ENCODE measurements at places on chromosomes 3 and 15.

DNA sequence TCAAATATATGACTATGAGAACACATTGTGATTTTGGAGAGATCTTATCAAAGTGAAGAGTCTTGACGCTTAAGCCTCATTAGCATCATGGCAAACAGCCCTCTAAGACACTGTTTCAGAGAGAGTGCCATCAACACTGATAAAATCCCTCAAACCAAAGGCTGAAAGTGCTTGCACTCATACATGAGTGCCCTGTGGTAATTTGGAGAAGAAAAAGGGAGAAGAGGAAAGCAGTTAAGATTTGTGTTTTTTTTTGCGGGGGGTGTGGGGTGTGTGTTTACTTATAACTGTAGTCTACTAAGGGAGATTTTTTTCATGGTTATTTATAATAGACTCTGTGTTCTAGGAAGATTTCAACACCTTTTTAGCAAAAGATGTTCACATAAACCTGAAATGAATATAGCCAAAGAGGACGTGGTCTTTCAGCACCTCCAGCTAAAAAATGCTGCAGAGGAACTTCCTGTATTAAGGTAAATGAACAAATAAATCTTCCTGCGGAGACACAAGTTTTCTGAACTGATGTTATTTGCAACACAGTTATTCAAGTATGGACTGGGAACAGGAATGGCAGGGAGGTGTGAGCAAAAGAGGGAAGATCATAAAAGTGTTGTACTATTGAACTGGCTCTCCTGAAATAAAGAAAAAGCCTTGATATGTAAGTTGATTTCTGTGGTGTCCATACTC, 81.9 kb upstream of the TGFBR2 start:
- no peak for ATAC-seq

- ATAC-seq = peak; percentile 63
Observed at GRCh38 chr3:195209847-195210265, 61.1 kb downstream of the XXYLT1 start.

GRCh38 chr3:106589311-106589942, 720.6 kb upstream of the CBLB start:
- no peak for ATAC-seq

- no peak for ATAC-seq
Observed at GRCh38 chr3:13788522-13789424, 91.1 kb downstream of the WNT7A start.

GRCh38 chr15:80991421-80991820, 1.8 kb upstream of the MESD start:
- ATAC-seq = no peak

GRCh38 chr3:119338754-119339153, 44.6 kb downstream of the ARHGAP31 start:
- peak; percentile 40 for ATAC-seq

DNA sequence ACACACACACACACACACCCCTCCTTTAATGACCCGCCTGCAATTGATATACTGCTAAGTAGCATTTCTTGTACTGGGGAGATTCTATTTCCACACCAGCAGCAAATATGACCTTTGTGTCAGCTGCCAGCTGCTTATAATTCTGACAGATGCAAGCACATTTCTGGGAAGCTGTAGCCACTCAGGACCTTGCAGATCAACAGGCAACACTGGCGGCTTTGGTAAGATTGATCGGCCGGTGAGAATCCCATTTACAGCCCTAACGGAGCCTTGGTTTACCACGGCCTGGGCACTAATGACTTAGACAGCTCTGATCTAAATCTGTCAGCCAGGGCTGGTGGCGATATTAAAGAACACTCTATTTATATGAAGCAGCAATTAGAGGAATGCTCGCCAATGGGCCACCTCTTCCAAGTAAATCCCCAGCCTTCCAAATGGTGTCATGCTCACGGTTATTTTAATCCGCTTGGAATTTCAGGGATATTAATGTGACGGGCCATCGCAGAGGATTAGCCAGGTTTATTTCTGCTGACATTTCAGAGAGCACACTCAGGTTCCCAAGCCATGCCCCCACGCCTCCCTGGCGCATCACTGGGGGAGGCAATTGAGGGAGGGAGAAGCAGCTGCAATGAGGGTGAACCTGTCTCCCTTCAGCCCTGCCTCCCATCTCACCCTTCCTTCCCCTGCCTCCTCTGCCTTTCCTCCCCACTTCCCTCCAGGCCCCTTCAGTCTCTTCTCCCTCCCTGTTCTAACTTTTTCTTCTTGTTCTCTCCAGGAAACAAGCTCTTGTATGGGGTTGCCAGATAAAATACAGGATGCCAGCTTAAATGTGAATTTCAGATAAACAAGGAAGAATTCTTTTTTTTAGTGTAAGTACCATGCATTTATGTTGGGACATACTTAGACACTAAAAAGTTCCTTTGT, 287.0 kb downstream of the TLE3 start:
- ATAC-seq = no peak

GRCh38 chr3:196604548-196604947, 34.9 kb upstream of the NRROS start:
- ATAC-seq = no peak

GRCh38 chr3:69695443-69695842, 43.8 kb upstream of the MITF start:
- no peak for ATAC-seq

DNA sequence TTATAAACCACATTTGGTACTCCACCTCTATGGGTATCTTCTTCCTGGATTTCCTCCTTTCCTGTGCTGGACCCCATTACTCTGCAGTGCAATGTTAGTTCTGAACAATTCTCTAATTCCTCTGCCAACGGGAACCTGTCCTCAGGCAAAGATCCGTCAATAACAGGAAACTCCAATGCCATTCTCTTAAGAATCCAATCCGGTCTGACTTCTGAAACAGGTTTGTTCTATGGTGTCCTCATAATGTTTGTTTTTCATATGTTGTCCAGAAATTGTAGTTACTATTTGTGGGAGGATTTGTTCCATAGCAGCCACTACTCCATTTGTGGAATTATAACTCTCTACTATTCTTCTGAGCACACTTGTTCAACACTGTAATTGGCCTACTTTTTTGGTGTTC, 112.7 kb downstream of the TBL1XR1 start:
- ATAC-seq = no peak

GRCh38 chr15:76791511-76791910, 113.6 kb downstream of the SCAPER start:
- ATAC-seq = no peak

- no peak for ATAC-seq
Observed at GRCh38 chr15:62788224-62788623, 254.3 kb upstream of the TPM1 start.

- no peak for ATAC-seq
Observed at GRCh38 chr15:61046291-61046690, 182.8 kb downstream of the RORA start.

- no peak for ATAC-seq
Observed at GRCh38 chr3:121624147-121624899, 31.1 kb downstream of the FBXO40 start.

- no peak for ATAC-seq
Observed at GRCh38 chr3:78940128-78940527, 827.7 kb downstream of the ROBO1 start.

DNA sequence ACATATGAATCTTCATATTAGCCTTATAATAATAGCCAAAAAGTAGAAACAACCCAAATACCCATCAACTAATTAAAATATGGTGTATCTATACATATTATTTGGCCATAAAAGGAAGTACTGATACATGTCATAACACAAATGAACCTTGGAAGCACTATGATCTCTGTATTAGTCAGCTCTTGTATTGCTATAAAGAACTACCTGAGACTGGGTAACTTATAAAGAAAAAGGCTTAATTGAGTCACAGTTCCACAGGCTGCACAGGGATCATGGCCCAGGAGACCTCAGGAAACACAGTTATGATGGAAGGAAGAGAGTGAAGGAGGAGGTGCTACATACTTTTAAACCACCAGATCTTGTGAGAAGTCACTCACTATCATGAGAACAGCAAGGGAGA, 16.0 kb upstream of the CCR2 start:
- ATAC-seq = no peak

DNA sequence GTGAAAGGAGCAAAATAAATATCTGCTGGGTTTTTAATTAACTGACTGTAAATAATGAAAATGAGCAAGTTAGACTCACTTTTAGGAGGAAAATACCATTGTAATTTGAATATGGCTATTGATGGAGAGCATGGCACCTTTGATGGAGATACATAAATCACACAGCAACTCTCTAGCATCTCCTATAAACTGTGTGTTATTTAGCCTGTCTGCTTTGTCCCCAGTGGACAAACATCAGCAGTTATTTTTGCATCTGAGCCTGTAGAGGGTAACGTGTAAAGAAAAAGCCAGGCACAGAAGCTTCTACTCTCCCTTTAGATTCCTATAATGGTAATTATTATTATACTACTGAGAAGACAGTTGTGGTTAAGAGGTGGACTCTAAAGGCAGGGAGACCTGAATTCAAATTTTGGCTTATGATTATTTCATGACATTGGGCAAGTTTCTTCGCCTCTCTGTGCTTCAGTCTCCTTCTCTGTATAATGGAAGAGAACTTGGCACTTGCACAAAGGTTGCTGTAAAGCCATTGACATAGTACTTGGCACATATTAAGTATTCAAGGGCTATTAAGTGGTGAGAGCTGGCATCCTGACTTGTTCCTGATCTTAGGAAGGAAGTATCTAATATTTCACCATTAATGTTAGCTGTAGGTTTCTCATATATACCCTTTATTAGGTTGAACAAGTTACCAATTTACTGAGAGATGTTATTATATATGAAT, 289.5 kb upstream of the TRIM42 start:
- no peak for ATAC-seq

GRCh38 chr3:98612587-98612986, 19.2 kb upstream of the CPOX start:
- no peak for ATAC-seq

- no peak for ATAC-seq
Observed at GRCh38 chr3:131048030-131048429, 21.4 kb downstream of the NEK11 start.

GRCh38 chr3:13277196-13277813, 142.8 kb downstream of the NUP210 start:
- no peak for ATAC-seq

GRCh38 chr3:50582083-50582482, 12.8 kb downstream of the HEMK1 start:
- ATAC-seq = no peak

DNA sequence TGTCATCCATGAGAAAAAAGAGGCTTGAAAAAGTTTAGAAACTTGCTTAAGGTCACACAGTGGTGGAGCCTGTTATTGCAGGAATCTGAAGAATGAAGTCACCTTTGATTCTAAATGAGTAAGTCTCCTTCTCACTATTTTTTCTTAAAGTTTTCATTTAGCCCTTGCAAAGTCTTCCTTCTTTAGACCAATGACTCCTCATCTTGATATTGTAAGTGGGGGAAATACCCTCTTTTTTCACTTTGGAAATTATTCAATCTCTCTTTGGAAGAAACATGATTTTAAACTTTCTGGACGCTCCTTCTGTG, 787 bp upstream of the SLMAP start:
- peak; percentile 8 for ATAC-seq

GRCh38 chr15:52071570-52071969, 41.0 kb downstream of the BCL2L10 start:
- no peak for ATAC-seq
